ENCODE measurements at places on chromosomes 3 and 15. TPM values are rescaled to one million over a fixed set of nuclear protein-coding genes. Genes with fewer than 3 reads are reported as not detected.

DNA sequence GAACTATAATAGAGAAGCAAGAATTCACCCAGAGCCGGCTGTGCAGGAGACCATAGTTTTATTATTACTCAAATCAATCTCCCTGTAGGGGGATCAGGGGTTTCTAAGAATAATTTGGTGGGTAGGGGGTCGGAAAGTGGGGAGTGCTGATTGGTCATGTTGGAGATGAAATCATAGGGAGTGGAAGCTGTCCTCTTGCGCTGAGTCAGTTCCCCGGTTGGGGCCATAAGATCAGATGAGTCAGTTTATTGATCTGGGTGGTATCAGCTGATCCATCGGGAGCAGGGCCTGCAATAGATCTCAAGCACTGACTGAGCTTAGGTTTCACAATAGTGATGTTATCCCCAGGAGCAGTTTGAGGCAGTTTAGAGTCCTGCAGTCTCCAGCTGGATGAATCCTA is 97.0 kb upstream of the SNRPN start:
- no peak overlapping the region for H3K4me3 ChIP-seq
- no peaks in the 10 kb centered on the region for H3K27me3 ChIP-seq
- no peaks in the 10 kb centered on the region for H3K36me3 ChIP-seq
- no peak overlapping the region for H3K27ac ChIP-seq

GRCh38 chr3:30502051-30502741 is 104.2 kb upstream of the TGFBR2 start:
- no peaks in the 10 kb centered on the region for H3K4me1 ChIP-seq
- H3K27ac ChIP-seq = no peak overlapping the region
- no peak overlapping the region for H3K4me3 ChIP-seq
- H3K27me3 ChIP-seq = no peaks in the 10 kb centered on the region
- no peaks in the 10 kb centered on the region for H3K36me3 ChIP-seq
- DNase-seq = no peak

The SLC28A2 gene
- polyA plus RNA-seq = not detected

The ARHGEF26 gene
- 0.08 TPM for polyA plus RNA-seq

All from CD8-positive, alpha-beta memory T cell (primary cell).